ENCODE measurements at places on chromosomes 2 and 18.

DNA sequence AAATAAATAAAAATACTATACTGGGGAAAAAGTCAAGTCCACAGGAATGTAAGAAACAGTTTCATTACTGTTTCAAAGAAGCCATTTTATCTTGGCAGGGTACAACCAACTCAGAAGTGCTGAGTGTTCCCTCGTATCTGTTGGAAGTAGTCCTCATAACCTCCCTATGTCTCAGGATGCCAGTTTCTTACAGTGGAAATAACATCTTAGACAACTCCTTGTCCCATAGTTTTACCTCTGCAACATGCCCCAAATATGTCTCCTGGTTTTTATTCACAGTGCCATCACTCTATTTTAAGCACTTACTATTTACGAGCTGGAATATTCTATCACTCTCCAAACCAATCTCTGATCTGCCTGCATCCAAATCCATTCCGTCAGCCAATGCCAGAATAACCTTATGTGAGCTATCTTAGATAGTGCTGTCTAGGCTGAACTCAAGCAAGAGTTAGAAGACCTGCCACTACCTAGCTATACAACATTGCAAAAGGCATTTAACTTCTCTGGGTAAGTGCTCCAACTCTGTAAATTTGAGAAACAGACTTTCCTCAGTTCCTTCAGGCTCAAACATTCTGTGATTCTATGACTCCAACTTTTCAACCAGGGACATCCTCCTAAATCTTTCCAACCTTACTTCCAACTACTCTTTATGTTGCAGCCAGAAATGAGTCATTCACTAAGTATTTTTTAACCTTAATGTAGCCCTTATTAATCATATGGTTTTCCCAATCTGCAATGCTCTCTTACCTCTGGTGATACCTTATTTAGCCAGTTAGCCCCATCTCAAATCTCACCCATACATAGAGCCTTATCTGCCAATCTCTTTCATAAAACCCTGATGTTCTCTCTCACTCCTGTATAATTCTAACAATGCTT, 66.7 kb downstream of the RTN4 start:
- DNase-seq: no peak

DNA sequence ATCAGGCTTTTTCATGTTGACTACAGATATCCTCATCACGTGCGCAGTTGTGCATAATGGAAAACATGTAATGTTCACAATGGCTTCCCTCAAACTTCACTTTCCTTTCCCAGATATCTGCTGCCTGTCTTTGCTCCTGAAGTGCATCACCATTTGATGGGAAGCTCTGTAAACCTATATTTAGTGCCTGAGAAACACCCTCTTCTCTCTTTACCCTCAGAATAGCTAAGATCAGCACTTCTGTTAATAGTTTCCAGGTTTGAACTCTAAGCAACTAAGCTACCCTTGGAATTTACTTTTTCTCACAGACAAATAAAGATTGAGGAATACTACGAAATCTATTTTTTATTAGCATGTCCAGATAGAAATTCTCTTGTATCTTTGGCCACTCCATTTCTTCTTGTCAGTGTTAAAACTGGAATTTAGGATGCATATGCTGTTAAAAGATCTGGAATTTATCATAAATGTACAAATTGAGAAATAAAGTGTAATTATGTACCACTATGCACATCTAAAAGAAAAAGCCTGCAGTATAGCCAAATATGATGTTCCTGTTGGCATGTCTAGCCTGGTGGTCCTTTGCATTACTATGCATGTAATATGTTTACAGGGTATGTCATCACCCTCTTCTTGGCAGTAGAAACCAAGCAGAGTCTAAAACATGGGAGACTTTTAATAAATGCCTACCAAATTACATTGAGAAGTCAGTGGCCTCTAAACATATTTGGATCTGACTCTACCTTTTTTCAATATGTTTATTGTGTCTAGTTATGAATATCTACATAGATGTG, 278.7 kb downstream of the FIGN start:
- no peak for DNase-seq

DNA sequence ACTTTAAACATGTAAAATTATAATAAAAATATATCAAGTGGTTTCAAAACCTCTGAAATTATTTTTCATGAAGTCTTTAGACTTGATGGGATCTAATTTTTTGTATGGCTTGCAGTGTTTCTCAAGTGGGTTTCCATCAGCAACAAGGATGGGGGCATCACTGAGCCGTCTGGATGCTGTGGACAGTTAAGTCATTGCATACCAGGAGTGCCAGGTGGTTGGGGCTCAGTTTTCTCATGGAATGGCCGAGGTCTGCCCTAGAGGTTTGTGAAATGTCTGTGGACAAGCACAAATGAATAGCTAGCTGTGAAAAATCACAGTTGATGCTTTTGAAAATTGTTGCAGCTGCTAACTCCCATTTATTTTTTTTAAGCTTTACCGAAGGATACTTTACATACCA, 1.7 kb downstream of the PRELID3A start:
- DNase-seq: no peak

DNA sequence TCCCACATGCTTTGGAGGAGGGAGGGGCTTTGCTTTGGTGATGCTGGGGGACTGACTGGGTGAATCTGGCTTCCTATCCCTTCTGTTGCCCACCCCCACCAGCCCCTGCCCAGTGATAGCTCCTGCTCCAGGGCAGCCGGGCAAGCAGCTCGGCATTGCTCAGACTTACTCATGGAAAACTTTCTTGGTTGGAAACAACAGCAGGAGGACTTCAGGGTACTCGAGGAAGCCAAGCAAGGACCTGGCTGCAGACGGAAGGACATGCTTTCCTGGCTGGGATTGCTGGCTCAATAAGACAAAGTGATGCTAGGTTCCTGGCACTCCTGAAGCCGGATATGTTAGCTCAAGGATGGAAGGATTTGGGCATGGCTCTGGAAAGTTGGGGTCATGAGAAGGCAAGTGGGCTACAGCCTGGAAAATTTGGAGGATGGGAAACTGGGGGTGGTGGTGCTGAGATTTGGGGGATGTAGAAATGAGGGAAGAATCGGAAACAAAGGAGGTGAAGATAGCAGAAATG, 3.1 kb downstream of the SPEG start:
- DNase-seq: no peak

DNA sequence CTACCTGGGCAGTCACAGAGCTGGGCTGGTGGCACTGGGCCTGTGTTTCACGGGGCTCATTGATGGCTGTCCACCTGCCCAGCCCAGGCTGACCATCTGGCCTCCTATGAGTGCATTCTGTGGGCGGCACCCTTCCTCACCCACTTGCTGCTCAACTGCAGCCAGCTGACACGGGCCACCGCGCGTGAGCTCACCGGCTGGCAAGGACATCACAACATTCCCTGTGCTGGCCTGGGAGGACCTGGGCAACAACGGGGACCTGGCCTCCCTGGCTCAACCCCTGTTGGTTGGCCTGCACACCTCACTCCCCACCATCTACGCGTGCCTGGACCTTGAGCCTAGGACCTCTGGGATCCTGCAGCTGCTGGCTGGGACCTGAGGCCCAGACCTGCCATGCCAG, 98.2 kb upstream of the DTNA start:
- DNase-seq: no peak

GRCh38 chr2:224870341-224870740, 154.2 kb upstream of the CCDC195 start:
- no peak for DNase-seq

- no peak for DNase-seq
These were observed 101.3 kb downstream of the INHBB start for GRCh38 chr2:120447127-120447785.

GRCh38 chr2:107091163-107091864, 205.3 kb upstream of the ST6GAL2 start:
- no peak for DNase-seq

GRCh38 chr2:85799215-85799956, 45.6 kb downstream of the ATOH8 start:
- no peak for DNase-seq

DNA sequence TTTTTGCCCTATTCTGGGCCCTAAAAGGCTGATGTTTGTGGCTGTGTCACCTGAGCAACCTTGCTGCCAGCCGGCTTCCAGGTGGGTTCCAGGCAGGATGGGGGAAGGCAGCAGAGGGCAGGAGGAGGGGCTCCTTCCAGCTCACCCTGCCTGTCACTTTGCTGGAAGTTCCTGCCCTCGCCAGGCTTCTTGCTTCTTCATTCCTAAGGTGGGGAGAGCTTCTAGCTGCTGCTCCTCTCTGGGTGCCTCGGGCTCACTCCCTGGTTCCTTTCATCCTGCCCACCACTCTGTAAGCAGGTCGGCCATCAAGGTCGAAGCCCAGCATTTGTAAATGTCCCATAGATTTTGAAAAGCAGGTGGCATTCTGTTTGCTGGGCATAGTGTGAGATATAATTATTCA, 249.4 kb upstream of the HS6ST1 start:
- no peak for DNase-seq

- no peak for DNase-seq
These were observed 1430.4 kb upstream of the LRRTM1 start for GRCh38 chr2:81734981-81735380.

GRCh38 chr18:21996351-21996826, 173.0 kb upstream of the GATA6 start:
- DNase-seq: no peak

GRCh38 chr2:33391529-33392255, 84.8 kb upstream of the RASGRP3 start:
- no peak for DNase-seq

DNA sequence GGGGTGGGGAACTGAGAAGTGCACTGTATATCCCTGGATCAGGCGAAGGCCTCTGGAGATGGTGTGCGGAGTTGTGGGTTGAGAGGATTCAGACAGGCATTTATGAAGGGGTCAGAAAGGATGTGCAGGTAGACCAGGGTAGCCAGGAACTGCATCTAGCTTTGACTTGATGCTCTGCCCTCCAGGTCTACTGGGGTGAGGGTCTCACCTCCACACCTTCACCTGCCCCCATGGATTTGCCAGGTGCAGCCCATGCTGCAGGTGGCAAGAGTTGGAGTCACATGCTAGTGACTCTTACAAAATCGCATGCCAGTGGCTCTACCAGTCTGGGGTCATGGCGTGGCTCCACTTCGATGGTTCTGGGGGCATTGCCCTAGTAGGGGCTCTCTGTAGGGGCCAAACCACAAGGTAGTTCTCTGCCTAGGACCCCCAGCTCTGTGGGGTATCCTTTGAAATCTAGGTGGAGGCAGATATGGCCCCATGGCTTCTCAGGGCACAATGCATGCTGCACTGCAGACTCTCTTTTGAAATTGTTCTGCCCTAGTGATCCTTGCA, 18.9 kb upstream of the KCNF1 start:
- DNase-seq: no peak

GRCh38 chr2:113077921-113078320, 10.2 kb downstream of the IL1F10 start:
- DNase-seq: no peak

GRCh38 chr2:65630643-65631042, 198.2 kb upstream of the SPRED2 start:
- no peak for DNase-seq

DNA sequence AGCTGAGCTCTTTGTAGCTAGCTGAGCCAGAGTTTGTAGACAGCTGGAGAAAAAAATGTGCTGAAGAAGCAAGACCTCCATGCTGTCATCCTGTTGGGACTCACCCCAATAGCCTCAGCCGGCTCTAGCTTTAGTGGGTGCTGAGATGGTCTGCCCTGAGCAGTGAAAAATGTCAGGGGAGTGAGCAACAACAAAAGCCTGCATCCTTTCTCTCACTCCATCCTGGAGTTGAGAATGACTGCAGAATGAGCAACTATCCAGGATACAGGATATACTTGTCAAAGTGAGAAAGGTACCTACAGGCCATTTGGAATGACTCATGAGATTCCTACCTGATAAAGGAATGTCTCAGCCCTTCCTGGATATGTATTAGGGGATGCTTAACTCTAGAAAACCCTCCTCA, 146.1 kb upstream of the DLX2 start:
- DNase-seq: no peak

DNA sequence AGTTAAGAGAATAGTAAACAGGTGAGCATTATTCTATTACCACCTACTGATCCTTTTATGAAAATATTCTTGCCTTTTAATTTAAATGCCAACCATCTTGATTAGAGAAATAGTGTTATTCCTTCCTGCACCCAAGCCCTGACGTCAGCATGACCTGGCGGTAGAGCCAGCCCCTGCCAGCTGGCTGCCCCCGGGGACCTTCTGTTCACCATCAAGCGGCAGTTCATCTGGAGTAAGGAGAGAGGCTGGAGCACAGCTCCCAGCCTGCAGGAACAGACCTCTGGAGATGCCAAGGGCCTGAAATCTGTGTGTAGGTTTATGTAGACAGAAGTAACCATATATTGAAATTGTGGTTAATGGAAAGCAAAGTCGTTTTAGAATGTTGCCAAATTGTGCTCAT, 171.8 kb downstream of the GBX2 start:
- no peak for DNase-seq

- DNase-seq: no peak
These were observed 450.8 kb downstream of the DLGAP1 start for GRCh38 chr18:4004183-4004829.

- DNase-seq: no peak
These were observed 708.9 kb downstream of the ERBB4 start for GRCh38 chr2:211829725-211830124.

GRCh38 chr2:99489063-99489760, 605 bp downstream of the REV1 start:
- peak; percentile 21 for DNase-seq

DNA sequence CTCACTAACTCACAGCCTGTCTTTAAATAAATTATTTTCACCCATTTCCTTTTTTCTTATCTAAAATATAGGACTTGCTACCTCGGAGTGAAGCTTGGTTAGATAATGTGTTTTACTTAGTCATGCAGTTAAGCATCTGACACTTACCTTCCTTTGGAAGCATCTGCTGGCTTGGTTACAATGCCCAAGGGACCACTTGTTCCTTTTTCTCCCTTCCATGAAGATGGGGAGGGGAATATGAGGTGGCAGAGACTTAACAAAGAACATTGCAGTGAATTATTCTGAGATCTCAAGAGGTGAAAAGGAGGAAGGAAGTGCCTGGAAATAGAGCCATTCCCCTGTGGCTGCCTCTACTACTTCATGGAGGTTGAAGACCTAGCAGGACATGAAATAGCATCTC, 145.4 kb upstream of the FOSL2 start:
- DNase-seq: no peak

DNA sequence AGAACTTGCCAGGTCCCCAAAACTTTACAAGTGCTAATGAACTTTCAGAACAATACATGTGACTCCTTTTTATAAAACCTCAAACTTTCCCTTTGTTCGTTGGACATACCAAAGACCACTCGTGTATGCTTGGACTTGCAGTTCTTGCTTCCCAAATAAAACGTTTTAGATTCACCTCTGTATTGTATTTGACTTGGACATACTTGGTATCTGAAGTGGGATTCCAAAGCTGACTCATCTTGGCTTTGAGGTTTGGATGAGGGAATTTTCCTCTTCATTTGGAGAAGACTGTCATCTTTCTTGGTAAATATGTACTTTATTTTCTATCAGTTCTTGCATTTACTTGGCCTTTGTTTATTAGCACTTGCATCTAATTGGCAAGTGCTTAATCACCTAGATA, 8.0 kb upstream of the CYB5A start:
- DNase-seq: no peak

DNA sequence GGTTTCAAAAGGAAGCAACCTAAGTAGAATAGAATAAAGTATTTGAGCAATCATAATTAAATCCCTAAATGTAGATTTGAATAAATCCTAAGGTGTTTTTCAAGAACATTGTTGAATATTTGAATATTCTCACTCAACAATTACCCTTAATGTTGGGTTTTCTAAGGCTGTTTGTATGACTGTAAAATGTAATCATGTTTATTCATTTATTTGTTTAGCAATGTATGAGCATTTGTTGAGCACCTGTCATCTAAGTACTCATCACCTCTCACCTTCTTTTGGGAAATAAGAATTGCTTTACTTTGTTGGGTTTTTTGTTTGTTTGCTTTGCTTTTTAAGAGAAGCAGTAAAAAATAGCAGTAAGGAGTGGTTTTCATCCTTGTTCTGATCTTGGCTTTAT, 66.0 kb downstream of the MAPRE2 start:
- DNase-seq: no peak

Data from stimulated activated CD4-positive, alpha-beta T cell treated with anti-CD3 and anti-CD28 coated beads, Interleukin-12 subunit alpha, Interleukin-12 subunit beta, amount 100 ng/mL, for 4 hours (primary cell).